Peyer's patch (tissue), 4 donors: ENCODE measurements at places on chromosomes 1 and 21. TPM values are rescaled to one million over a fixed set of nuclear protein-coding genes. Genes with fewer than 3 reads are reported as not detected.

The SLC6A9 gene
- total RNA-seq, result 13.5 TPM

The SLC6A17 gene
- total RNA-seq, result not detected

The CPLANE2 gene
- 3.4 TPM for total RNA-seq

The CRABP2 gene
- total RNA-seq, result 5.0 TPM

- no peaks in the 10 kb centered on the region for H3K36me3 ChIP-seq
- no peak overlapping the region for H3K4me3 ChIP-seq
- no peaks in the 10 kb centered on the region for H3K27me3 ChIP-seq
- peaks cover 18% of the 10 kb centered on the region for H3K4me1 ChIP-seq
- no peak overlapping the region for H3K27ac ChIP-seq
- DNase-seq, result no peak
Measured at GRCh38 chr1:154431586-154432373, 26.6 kb downstream of the IL6R start.

- H3K4me3 ChIP-seq, result no peak overlapping the region
- H3K36me3 ChIP-seq, result no peaks in the 10 kb centered on the region
- no peak for DNase-seq
- peaks cover 5% of the 10 kb centered on the region for H3K4me1 ChIP-seq
- no peaks in the 10 kb centered on the region for H3K27me3 ChIP-seq
Measured at GRCh38 chr1:41640141-41640751, 155.8 kb upstream of the EDN2 start.

- H3K4me3 ChIP-seq, result no peak overlapping the region
- no peaks in the 10 kb centered on the region for H3K36me3 ChIP-seq
- no peaks in the 10 kb centered on the region for H3K27me3 ChIP-seq
- no peak overlapping the region for H3K27ac ChIP-seq
Measured at GRCh38 chr1:29893046-29893723, 656.9 kb downstream of the PTPRU start.

GRCh38 chr1:58361134-58361533 is 185.4 kb downstream of the OMA1 start:
- no peak overlapping the region for H3K27ac ChIP-seq
- DNase-seq, result no peak
- no peaks in the 10 kb centered on the region for H3K27me3 ChIP-seq

DNA sequence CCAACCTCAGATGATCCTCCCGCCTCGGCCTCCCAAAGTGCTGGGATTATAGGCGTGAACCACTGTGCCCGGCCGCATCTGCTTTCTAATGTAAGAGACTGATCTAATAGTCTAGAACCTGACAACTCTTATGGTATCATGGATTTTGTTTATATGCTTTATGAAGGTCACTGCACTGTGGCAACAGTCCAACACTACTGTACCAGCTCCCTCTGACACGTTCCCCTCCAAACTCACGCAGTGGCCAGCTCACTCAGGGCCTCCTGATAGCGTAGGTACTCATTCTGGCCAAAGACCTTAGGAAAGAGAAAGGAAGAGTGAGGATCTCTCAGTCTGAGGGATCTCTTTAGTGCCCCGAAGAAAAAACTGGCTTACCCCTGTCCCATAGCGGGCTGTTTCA is 6.0 kb upstream of the CFAP141 start:
- no peak overlapping the region for H3K27ac ChIP-seq
- DNase-seq, result no peak
- H3K4me1 ChIP-seq, result no peaks in the 10 kb centered on the region
- no peaks in the 10 kb centered on the region for H3K36me3 ChIP-seq

DNA sequence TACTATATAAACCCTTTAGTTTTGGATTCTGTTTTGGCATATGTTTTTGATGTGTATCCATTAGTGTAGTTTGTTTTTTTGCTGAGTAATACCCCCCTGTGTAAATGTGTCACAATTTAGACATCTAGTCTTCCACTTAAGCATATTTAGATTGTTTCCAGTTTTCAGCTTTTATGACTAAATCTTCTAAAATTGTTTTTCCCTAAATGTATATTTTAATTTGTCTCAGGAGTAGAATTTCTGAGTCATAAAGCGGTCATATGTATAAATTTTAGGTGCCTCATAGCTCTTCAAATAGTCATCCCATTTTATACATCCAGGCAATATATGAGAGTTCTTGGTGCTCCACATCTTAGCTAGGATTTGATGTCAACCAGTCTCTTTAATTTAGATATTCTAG is 1348.0 kb downstream of the MRPL39 start:
- no peak overlapping the region for H3K4me3 ChIP-seq
- no peak overlapping the region for H3K27ac ChIP-seq
- DNase-seq, result no peak
- H3K27me3 ChIP-seq, result no peaks in the 10 kb centered on the region
- no peaks in the 10 kb centered on the region for H3K4me1 ChIP-seq
